ENCODE measurements at places on chromosomes 12 and 14. TPM values are rescaled to one million over a fixed set of nuclear protein-coding genes. Genes with fewer than 3 reads are reported as not detected.

LTBP2 gene
- total RNA-seq = 1.1 TPM

SERPINA3 gene
- total RNA-seq = not detected

RNFT2 gene
- total RNA-seq = 11.4 TPM

PPP2R3C gene
- 34.0 TPM for total RNA-seq

KERA gene
- not detected for total RNA-seq

PUS7L gene
- total RNA-seq = 26.3 TPM

ENDOU gene
- 0.30 TPM for total RNA-seq

KRT79 gene
- not detected for total RNA-seq

LRP1 gene
- 4.9 TPM for total RNA-seq

CCDC196 gene
- total RNA-seq = not detected

TAS2R10 gene
- total RNA-seq = 0.48 TPM

RIPK3 gene
- total RNA-seq = 43.7 TPM

BATF gene
- total RNA-seq = 31.3 TPM

CDCA4 gene
- total RNA-seq = 53.3 TPM

GPX2 gene
- not detected for total RNA-seq

FSCB gene
- total RNA-seq = not detected

PLEKHG3 gene
- total RNA-seq = 5.5 TPM

VWF gene
- total RNA-seq = 0.44 TPM

LRRC10 gene
- not detected for total RNA-seq

CALM1 gene
- 687 TPM for total RNA-seq

OR6C76 gene
- total RNA-seq = not detected

IL31 gene
- not detected for total RNA-seq

SLCO1A2 gene
- total RNA-seq = not detected

INSM2 gene
- total RNA-seq = not detected

KRT86 gene
- not detected for total RNA-seq

SPTB gene
- not detected for total RNA-seq

SLC8B1 gene
- 42.1 TPM for total RNA-seq

MMP19 gene
- 0.89 TPM for total RNA-seq

CSRP2 gene
- 0.42 TPM for total RNA-seq

Data from activated naive CD8-positive, alpha-beta T cell treated with anti-CD3 and anti-CD28 coated beads, Interleukin-2, amount 10 ng/mL, durations not matched to agents 7 days and 5 days (primary cell).